ENCODE measurements at places on chromosomes 5 and 9.

DNA sequence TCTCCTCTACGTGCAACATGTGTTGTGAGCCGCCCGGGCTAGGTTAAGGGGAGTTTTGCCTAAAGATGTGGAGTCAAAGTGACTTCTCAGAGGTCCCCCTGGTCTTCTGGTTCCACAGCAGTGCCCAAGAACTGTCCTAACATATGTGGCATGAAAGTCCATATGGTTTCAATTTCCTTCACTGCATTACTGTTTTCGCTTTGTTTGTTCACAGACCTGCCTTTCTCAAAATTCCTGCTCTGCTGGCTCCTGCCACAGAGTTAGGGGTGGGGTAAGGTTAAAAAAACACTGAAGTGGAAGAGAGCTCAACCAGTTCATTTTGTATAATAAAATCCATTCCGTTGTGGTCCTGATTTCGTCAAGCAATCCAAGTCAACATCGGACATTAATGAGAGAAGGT is 289.4 kb downstream of the DMAC1 start:
- no peak for DNase-seq

GRCh38 chr5:101532430-101532829 is 629.3 kb upstream of the ST8SIA4 start:
- DNase-seq: no peak

DNA sequence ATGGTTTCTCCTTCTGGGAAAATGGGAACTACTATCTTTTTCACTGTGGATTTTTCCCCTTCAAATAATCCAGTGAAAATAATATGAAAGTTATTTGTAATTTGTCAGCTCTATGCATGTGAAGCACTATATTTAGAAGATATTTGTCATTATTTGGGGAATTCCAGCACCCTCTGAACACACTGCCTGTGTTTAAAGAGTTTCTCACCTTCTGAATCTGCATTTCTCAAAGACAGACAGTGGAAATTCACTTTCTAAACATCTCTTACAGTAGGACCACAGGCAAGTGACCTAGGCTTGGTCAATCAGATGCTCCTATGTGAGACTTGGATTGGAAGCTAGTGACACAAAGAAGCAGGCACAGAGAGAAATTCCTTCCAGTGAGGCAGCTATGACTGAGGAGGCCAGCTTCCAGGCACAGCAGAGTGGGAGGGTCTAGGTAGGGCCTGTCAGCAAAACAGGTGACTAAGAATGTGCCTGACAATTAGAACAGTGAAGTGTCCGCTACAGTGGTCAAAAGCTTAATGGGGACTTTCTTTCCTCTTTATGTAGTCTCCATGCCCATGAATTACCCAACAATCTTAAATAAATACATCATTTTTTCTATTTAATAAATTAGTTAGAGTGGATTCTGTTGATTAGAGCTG is 167.2 kb downstream of the HMHB1 start:
- no peak for DNase-seq

- no peak for DNase-seq
Measured at GRCh38 chr9:93909242-93909616, 45.9 kb downstream of the BARX1 start.

- DNase-seq: peak; percentile 93
Measured at GRCh38 chr5:159175547-159175946, 33.8 kb downstream of the RNF145 start.

DNA sequence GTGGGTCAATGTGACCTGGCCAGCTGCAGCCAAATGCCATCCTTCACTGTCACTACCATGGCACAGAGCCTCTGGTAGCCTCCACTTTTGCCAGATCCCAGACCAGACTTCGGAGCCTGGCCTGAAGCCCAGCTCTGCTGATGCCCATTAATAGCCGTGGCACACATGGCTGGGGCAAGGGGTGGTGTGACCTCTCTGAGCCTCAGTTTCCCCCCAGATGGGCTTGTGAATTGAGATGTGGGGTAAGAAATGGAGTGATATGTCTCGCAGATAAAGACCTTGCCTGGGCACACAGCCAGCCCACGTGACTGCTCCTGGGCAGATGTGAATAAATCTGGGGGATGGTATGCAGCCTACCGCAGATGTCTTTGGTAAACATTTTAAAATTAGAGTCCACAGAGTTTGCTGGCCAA is 13.9 kb downstream of the SUSD3 start:
- DNase-seq: peak; percentile 34

DNA sequence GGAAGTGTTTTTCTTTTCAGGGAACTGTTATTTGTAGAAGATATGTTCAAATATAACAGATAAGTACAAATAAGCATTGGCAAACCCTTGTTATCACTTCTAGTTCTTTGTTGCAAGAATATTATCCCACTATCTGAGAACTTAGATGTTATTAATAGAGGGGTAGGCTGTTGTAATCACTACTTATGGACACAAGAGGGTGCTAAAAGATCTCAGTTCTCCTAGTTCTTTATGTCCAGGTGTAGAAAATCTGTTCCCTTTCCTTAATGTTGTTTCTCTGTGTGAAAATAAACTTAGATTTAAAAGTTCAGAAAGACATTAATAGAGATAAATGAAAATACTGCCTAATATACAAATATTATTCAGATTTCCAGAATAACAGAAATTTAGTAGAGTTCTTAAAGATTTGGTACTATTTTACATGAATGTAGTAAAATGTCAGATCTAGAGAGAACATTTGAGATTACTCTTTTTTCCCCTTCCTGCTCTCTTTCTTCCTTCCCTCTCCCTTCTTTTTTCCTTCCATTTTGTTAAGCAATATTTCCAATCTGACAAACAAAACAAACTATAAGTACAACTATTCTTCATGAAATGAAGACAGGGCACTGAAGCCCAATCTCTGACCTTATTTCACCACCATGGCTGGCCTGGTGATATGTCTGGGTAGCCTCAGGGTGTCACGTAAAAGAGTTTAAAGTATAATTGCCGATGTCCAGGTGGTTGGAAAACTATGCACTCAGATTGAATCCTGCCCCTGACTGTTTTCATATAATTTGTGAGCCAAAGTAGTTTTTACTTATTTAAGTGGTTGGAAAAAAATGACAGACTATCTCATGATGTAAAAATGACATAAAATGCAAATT is 43.6 kb upstream of the C5orf46 start:
- peak; percentile 44 for DNase-seq

- no peak for DNase-seq
Measured at GRCh38 chr9:136821826-136822544, 14.2 kb downstream of the RABL6 start.

- DNase-seq: peak; percentile 21
Measured at GRCh38 chr5:4868140-4868735, 271.9 kb upstream of the ADAMTS16 start.

DNA sequence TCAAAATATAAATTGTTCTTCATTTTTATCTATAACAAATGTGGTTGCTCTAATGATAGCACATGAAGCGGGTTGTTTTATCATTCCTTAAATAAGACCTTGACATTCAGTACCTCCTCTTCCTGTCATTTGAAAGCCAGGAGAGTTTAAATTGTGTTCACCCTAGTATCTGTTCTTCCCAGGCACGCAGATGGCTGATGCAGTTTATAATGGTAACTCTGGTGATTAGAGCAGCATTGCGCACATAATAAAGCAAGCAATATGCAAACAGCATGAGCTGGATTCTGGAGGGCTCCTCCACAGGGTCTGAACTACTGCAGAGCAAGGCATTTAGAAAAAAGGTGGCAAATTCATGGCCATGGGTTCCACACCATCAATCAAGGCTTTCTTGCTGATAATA is 307.8 kb downstream of the ENC1 start:
- peak; percentile 48 for DNase-seq

DNA sequence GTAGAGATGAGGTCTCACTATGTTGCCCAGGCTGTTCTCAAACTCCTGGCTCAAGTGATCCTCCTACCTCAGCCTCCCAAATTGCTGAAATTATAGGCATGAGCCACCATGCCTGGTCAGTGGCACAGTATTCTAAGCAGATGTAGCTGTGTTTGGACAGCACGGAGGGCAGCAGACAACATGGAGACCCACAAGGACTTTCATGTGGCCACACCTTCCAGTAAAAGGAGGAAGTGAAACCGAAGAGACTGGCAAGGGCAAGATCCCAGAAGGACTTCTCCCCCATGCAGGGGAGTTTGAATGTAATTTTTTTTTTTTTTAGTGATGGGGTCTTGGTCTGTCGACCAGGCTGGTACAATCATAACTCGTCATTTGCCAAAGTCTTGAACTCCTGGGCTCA is 172.2 kb downstream of the TRPM3 start:
- DNase-seq: no peak

DNA sequence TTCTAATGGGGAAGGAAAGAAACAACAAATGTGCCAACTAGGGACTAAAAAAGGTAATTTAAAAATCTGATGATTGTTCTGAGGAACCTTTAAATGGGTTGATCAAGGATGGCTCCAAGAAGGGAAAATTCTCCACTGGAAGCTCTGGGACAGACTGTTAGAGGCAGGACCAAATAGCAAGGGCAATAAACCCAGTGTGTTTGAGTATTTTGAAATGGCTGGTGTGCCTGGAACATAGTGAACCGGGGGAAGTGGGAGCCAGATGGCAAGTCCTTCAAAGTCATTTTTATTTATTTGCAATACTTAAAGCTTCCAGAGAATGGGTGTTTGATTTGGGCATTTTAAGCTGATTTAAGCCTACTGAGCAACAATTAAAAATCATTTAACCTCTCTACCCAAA is 587.7 kb upstream of the MEF2C start:
- no peak for DNase-seq

GRCh38 chr5:115772731-115773475 is 43.6 kb downstream of the CDO1 start:
- peak; percentile 15 for DNase-seq

- peak; percentile 11 for DNase-seq
Measured at GRCh38 chr9:2138646-2139045, 123.5 kb downstream of the SMARCA2 start.

DNA sequence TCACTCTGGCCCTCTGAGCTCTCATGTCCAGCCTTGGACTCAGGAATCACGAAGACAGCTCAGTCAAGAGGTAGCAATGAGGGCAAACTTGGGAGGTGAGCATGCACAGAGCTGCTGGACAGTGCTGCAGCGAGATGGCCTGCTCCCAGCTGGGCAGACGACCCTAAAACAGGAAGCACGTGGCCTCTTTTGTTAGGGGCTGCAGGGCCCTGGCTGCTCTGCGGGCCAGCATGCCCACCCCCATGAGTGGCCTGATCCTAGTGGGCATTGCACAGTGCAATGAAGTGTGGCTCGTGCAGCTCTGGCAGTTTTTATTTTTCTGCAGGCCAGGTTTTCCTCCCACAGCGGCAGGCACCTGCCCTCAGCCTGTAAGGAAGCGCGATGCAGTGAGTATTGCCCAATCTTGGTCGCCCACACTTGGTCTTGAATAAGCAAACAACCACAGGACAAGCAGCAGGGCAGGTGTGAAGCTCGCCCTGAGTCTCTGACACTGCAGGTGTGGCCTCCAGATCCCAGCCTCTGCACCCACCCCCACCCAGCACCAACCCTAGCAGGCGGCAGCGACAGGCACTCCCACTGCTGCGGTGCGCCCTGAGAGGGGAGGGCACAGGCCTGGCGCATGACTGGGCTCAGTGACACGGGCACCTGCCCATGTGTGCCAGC is 60.8 kb downstream of the SEMA4D start:
- no peak for DNase-seq

DNA sequence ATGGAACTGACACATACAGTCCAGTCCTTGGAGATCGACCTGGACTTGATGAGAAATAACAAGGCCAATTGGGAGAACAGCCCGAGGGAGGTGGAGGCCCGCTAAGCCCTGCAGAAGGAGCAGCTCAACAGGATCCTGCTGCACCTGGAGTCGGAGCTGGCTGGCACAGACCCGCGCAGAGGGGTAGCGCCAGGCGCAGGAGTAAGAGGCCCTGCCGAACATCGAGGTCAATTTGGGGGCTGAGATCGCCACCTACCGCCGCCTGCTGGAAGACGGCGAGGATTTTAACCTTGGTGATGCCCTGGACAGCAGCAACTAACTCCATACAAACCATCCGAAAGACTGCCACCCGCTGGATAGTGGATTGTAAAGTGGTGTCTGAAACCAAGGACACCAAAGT is 1610.1 kb upstream of the ACO1 start:
- no peak for DNase-seq

All from umbilical cord (tissue), 2 donors.